SHP77 (cell line): ENCODE measurements at places on chromosomes 12 and 14.

- no peak for DNase-seq
These were observed 20.1 kb upstream of the USP44 start for GRCh38 chr12:95571369-95571768.

DNA sequence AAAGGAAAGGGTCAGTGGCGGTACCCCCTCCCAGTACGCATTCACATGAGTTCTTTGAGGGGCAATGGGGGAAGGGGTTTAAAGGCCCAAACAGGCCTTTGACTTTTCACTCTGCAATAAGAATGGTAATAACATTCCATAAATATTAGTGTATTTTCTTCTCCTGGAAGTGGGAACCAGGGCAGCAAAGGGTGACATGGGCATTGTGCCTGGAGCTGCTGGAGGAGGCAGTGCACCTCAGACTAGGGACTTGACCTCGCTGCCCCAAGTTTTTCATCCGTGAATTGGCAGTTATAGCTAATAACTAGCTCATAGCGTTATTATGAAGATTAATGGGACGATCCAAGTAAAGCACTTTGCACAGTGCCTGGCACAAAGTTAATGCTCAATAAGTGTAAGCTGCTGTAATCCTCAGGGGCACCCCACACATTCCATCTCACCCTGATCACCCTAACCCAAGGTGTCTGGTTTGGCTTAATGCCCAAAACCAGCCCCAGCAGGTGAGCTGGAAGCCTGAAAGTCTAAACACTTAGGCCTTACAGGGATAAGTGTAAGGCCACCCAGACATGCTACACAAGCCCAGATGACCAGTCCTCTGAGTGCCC is 2.8 kb upstream of the KCNH3 start:
- no peak for DNase-seq

GRCh38 chr12:105825141-105825540 is 313.6 kb downstream of the NUAK1 start:
- DNase-seq = no peak

DNA sequence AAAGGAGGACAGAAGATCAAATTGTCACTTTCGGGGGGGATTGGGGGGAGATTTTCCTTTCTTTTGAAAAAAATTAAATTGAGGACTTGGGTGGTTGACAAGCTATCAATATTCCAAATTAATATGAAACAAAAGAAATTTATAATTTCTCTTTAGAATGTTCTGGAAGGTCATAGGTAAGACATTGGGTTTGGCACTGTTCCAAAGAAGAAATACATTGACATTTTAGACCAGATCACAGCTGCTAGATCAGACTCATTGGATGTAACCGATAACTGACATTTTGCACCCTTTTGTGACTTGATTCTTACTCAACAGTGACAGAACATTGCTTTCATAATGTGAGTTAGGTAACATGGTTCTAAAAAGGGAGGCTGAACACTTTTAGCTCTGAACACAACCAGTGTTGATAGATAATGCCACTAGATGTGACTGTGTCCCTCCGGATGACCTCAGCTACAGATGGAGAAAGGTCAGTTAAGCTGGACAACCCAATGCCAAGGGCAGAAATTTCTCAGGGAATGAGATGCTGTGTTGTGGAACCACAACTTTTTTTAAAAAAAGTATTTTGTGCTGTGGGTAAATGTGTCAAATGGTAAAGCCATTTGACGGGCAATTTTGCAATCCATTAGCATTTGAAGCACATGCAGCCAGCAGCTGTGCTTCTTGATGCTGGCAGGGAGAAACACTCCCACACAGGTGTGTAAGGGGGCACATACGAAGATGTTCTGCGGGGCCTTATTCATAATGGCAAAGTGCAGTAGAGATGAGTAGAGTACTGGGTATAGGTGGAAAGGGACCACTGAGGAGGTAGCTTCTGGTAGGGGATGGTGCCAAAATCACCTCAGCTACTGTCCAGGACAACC is 62.9 kb downstream of the RFX4 start:
- no peak for DNase-seq

GRCh38 chr12:127803545-127803944 is 463.4 kb upstream of the TMEM132C start:
- no peak for DNase-seq
